ENCODE measurements at places on chromosomes 12 and 14.

DNA sequence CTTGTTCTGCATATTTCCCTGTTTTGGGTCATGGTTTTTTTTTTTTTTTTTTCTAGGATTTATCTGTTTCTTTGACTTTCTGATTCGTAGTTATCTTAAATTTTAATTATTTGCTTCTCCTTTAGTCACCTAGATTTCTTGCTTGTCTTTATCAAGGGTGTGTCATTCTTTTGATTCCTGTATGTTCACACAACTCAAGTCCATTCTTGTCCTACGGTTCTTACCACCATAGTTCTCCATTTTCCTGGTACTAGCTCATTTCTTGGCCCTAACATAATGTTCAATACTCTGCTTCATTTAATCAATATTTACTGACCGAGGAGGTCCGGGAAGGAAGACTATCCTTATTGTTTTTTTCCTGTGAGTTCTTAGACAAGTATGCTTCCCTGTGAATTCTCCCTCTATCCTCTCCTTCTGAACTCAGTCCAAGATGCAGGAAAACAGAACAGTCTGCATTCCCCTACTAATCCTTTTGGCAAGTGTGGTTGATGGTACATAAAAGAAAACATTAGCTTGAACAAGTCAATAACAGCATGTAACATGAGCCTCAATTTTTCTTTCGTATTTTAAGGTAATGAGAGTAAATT is 1346.4 kb upstream of the SEL1L start:
- DNase-seq = peak; percentile 47

DNA sequence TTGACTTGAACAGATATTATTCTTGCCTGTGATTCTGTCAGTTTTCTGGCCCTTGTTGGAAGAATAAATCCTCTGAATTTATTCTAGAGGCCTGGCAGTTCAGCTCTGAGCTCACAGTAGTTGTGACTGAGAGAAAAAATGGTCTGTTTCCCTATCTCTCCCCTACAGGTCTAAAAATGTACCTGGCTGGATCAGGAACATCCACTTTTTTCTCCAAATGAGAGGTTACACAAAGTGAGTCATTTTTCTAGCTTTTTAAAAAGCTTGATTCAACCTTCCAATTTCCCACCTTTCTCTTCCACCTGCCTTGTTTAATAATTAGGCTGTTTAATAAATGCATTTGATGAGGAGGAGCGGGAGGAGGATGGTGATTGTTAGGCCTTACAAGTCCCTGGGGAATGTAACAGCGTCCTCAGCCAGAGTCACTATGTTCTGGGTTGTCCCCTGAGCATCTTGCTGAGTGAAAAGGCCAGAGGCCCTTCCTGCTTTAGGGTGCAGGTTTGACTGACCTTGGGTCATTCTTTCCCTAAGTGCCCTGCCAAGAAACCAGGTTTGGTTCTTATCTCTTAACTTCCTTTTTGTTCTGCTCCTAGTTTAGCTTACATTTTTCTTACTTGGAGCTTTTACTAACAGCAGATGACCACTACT is 91.7 kb upstream of the FUT8 start:
- DNase-seq = no peak

- no peak for DNase-seq
These were observed 8.2 kb upstream of the MAX start for GRCh38 chr14:65110525-65110924.

- DNase-seq = no peak
These were observed 415.0 kb downstream of the FUT8 start for GRCh38 chr14:65827520-65827919.

- DNase-seq = no peak
These were observed 103.2 kb downstream of the SLC25A47 start for GRCh38 chr14:100426314-100426713.
